Kidney tubule cell (primary cell): ENCODE measurements at places on chromosomes 4 and X.
A peak's percentile ranks its signal among the peaks of the same experiment; 100 is the strongest.

DNA sequence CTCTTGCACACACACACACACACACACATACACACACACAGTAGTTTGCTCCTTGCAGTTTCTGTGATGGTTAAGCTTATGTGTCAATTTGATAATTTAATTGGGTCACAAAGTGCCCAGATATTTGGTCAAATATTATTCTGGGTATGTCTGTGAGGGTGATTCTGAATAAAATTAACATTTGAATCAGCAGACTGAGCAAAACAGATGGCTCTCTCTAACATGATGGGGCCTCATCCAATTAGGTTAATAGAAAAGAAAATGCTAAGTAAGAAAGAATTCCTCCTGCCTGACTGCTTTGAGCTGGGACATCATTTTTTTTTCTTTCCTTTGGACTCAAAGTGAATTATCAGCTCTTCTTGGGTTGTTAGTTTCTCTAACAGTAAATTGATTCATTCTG lies 191.2 kb upstream of the INTU start:
- DNase-seq, result no peak

DNA sequence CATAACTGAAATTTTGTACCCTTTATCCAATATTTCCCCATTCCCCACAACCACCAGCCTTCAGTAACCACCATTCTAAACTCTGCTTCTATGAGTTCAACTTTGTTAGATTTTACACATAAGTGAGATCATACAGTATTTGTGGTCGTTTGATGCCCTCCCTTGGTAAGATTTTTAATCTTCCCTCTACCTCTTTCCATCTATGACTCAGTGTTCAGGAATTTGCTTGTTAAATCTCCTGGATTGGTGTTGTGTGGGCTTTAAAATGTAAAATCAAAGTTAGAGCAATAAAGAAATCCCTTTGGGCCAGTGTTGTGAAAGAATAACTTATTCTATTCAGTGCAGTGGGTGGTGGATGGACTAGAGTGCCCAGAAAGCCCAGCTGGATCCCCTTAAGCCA lies 37.4 kb downstream of the SLC16A2 start:
- peak; percentile 68 for DNase-seq

DNA sequence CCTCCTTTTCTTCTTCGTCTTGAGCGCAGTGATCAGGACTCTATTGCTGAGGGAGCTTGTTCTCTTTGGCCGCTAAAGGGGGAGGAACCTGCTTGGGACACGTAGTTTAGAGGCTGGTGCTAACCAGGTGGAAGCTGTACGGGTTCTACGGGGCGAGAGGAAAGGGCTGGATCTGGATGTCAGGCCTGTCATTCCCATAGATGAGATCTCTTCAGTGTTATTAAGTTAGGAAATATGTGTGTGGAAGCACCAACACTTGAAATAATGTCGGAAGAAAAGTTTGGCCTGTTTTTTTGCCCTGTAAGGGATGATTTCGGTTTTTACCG lies 643 bp downstream of the SRP72 start:
- peak; percentile 65 for DNase-seq

DNA sequence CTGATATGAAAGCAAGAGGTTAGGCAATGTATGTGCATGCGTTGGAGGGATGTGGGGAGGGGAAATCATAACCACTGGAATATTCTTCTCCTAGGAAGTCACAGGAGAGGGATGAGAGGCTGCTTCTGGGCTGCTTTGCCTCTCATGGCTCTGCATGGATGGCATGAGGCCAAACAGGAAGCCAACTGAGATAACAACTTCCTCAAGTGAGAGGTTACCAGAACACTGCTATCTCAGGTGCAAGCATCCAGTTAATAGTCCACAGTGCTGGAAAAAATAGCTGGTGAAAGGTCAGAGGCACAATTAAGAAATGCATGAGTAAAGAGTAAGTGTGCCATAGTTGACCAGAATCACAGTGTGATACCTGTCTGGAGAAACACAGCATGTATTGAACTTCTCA lies 113.3 kb downstream of the ELOVL6 start:
- DNase-seq, result peak; percentile 72
